Smooth muscle cell of bladder (primary cell): ENCODE measurements at places on chromosomes 12 and 14. TPM values are rescaled to one million over a fixed set of nuclear protein-coding genes. Genes with fewer than 3 reads are reported as not detected.

The KCNC2 gene
- not detected in 2 replicates for total RNA-seq

The FGF23 gene
- not detected in 2 replicates for total RNA-seq

The BICDL1 gene
- not detected in 2 replicates for total RNA-seq

The IAPP gene
- not detected in 2 replicates for total RNA-seq

The OVCH1 gene
- total RNA-seq: 0.09 and 0.14 TPM in 2 replicates

The KLHL33 gene
- total RNA-seq: 0.14 and 0.18 TPM in 2 replicates
